ENCODE measurements at places on chromosomes 4 and X. TPM values are rescaled to one million over a fixed set of nuclear protein-coding genes. Genes with fewer than 3 reads are reported as not detected.

DNA sequence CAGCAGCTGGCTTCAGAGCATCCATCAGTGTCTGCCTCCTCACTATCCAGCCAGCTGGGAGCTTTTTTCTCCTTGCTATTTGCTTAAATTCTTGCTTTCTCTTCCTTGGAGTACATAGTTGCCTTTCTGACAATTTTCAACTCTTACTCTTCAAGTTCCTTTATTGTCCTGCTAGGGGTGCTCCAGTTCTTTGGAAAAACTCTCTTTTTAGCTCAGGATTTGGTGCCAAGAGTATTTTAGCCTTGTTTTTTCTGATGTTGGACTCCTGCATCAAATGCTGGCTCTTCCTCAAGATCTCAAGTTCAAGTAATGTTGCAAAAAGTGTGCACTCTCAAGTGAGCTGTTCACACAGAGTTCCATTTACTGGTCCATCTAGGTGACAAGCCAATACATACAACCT is 126.4 kb downstream of the KDR start:
- DNase-seq: no peak

GRCh38 chr4:1953335-1953734 is 55.4 kb downstream of the NELFA start:
- DNase-seq: no peak

DNA sequence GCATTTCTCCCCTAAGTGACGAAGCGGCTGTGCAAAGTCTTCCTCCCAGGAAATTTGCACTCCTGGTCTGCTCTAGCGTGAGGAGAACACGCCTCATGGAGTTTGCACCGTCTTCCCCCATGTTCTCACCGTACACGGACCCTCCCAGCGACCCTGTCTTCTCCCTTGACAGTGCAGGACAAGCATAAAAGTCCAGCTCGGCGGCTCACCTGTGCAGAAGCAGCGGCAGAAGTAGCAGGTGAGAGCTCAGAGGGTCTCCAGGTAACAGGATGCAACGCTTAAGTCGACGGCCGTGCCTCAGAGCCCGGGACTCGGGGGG is 314 bp downstream of the P2RY8 start:
- peak; percentile 49 for DNase-seq

- DNase-seq: no peak
Observed at GRCh38 chrX:126900937-126901336, 81.4 kb downstream of the PRR32 start.

GRCh38 chr4:33134366-33134765 is 2414.2 kb downstream of the PCDH7 start:
- no peak for DNase-seq

DNA sequence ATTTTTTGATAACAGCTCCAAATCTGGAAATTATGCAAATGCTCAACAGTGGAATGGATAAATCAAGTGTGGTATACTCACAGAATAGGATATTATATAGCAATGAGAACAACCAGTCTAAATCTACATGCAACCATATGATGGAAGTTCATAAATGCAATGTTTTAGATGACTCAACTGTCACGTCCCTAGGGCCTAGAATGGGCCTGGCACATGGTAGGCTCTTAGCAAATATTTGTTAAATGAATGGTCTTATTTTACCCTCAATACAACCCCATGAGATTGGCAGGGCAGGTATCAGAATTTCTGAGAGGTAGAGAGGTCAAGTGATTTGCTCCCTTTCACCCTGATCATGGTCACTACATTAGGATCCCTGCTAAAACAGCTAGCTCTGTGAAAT is 14.6 kb upstream of the NKX3-2 start:
- DNase-seq: no peak

Gene USP26
- not detected for total RNA-seq

Gene DRP2
- 1.2 TPM for total RNA-seq

DNA sequence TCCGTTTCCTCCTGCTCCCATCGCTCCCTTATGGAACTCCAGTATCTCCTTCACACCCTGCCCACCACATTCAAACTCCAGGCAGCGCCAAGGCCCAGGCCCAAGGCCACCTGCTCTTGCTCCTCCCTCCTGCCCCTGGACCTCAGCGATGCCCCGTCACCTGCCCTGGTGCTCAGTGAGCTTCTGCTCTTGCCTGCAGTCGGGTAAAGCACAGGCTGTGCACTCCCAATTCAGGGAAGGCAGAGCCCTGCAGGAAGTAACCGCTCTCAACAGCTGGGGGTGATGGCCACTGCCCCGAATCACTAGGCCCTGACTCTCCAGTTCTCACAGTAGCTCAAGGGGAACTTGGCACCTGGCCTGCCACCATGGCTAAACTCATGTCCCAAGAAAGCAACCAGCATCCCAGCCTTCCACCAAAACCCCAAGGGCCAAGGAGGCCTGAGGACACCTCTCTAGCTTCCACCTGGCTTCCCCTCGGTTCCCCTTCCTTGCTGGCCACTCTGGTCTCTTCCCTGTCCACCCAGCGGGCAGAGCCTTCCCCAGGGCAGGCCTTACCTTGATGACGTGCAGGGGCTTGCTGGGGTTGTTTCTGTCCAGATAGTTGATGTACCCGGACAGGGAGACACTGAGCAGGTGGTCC is 29.3 kb downstream of the WDR1 start:
- DNase-seq: no peak

DNA sequence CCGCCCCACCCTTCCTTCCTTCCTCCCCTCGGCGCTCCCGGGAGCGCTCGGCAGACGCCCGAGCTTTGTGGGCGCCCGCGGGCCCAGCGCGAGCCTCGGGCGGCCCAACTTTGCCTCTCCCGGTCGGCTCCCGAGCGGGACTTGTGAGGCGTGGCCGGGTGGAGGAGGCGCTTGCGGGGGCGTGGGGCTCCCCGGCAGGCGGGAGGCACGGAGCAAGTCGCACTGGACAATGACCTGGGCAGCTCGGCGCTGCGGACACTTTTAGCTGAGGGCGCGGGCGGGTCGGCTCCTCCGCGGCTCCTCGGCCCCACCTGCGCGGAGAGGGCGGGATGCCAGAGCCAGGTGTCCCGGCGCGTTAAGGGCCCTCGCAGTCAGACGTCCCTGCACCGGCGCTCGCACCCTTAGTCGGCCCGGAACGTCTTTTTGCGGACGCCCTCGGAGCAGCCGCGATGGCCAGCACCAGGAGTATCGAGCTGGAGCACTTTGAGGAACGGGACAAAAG is 385 bp downstream of the DCLK2 start:
- peak; percentile 5 for DNase-seq

DNA sequence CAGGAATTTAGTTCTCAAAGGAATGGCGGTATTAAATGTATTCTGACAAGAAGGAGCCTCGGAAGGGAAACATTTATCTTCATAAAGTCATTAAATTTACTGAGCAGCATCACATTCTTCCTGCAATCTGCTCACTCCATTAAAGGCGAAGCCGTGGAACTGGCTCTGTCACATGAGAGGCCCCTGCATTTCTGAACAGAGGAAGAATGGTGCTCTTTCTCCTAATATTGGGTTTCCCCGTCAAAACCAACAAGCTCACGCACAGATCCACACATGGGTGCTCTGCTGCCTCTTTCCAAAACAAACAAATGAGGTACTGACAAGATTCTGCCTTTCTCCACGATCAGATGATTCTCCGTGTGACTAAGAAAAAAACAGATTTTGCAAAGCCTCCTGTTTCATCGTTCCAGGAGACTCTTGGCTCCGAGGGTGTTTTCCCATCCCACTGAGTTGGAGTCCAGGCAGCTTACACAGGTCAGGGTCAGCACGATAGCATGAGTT is 191.2 kb downstream of the IDS start:
- no peak for DNase-seq

Gene FREM3
- not detected for total RNA-seq

- DNase-seq: no peak
Observed at GRCh38 chrX:153626863-153627674, 19.9 kb upstream of the DUSP9 start.

- DNase-seq: no peak
Observed at GRCh38 chrX:99001286-99001685, 1408.8 kb downstream of the PCDH19 start.

Gene ALB
- total RNA-seq: not detected

DNA sequence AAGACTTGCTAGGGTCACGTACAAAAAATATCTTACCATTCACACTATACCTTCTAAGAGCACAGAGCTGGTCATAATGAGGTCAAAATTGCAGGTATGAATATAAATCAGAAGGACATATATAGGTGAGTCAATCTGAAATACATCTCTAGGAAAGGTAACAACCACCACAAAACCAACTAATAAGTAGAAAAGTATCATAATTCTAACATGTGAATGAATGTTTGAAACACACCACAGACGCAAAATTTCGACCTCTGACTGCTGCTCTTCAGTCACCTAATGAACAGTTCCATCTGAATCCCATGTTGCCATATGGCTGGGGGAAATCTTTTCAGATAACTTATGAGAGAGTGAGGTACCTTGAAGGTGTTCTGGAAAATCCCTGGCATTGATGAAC is 22.1 kb downstream of the STAP1 start:
- peak; percentile 36 for DNase-seq

GRCh38 chr4:152094970-152095700 is 334.3 kb upstream of the GATB start:
- DNase-seq: no peak

GRCh38 chr4:109969919-109970318 is 57.2 kb downstream of the EGF start:
- no peak for DNase-seq

GRCh38 chrX:76183289-76184049 is 10.6 kb downstream of the PBDC1 start:
- no peak for DNase-seq

Gene BEND4
- 0.53 TPM for total RNA-seq

GRCh38 chr4:146063143-146063542 is 112.4 kb upstream of the LSM6 start:
- no peak for DNase-seq

DNA sequence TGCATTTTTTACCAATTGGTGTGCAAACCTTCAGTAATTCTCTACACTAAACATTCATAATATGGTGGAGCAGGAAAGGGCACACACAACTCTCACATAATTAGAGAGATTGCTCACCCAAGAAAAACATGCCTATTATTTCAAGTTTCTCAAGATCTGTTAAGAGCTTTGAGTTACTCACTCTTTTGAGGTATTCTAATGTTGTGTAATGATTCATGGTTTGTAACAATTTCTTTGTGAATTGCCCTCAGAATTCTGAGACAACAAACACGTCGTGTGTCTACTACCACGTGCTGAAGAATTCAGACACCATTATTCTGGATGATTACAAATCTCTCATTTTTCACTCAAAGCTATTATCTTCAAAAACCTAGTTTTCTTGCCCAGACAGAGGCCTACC is 82.8 kb downstream of the PDGFC start:
- DNase-seq: no peak

DNA sequence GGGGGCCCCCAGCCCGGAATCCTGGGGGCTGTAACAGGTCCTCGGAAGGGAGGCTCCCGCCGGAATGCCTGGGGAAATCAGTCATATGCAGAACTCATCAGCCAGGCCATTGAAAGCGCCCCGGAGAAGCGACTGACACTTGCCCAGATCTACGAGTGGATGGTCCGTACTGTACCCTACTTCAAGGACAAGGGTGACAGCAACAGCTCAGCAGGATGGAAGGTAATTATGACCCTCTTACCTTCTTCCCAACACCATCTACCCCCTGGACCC is 1.0 kb downstream of the FOXO4 start:
- DNase-seq: no peak

DNA sequence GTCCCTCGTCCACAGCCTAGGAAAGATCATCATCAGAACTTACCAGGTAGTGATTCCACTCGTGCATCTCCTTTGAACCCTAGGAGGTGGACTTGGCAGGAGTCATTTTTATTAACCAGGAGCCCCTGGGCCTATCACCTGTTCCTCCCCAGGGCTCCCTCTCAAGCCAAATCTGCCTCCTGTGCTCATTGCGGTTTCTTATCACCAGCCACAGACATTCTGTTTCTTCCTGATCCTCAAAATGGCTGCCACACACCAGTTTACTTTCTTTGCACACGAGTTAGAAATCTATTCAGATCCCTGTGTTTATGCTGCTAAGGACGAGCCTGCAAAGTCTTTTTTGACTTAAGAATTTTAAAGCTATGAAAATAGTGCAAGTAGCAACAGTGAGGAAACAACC is 354.5 kb upstream of the BOD1L1 start:
- no peak for DNase-seq

DNA sequence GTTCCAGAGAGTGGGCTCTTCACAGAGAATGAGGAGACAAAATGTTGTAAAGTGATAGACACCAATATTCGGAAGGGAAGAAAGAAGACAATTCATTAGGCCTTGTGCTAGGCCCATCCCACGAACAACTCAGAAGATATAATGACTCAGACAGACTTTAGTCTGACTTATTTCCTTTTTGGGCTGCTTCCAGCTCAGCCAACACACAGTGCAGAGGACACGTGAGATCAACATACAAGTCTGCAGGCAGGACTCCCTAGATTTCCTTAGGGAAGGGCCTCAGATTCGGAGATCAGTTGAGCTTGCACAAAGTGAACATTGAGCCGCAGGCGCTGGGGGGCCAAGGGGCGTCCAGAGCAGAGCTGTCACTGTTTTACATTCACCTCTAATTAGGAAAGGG is 290.7 kb upstream of the TENM3 start:
- DNase-seq: no peak

Gene CSAG1
- not detected for total RNA-seq

GRCh38 chr4:55933611-55934010 is 15.1 kb upstream of the CEP135 start:
- DNase-seq: no peak
